GF-D8 (cell line): ENCODE measurements at places on chromosomes 7 and 10.

DNA sequence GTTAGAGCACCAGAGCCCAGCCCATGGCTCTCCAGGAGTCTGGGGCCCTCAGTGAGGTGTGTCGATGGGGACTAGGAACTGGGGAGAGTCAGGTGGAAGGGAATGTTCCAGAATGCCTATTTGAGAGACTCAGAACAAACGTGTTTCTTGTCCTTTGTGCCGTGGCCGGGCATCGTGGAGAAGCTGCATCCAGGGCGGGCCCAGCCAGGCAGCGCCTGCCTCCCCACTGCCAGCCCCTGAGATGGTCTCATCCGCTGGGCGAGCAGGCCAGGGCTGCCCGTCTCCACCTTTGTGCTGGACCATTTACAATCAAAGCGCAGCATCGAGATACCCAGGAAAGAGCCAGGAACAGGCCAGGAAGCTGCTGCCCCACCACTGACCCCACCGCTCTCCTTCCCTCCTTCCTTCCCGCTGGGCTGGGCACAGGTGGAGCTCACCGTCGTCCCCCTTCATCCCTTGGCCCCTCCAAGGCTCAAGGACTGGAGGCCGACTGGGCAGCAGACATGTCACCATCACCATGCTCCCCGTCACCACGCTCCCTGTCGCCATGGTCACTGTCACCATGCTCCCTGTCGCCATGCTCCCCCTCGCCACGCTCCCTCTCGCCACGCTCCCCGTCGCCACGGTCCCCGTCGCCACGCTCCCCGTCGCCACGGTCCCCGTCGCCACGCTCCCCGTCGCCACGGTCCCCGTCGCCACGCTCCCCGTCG, 71.1 kb upstream of the ADGRA1 start:
- DNase-seq, result no peak

GRCh38 chr7:133470-133869, 58.9 kb upstream of the FAM20C start:
- no peak for DNase-seq

DNA sequence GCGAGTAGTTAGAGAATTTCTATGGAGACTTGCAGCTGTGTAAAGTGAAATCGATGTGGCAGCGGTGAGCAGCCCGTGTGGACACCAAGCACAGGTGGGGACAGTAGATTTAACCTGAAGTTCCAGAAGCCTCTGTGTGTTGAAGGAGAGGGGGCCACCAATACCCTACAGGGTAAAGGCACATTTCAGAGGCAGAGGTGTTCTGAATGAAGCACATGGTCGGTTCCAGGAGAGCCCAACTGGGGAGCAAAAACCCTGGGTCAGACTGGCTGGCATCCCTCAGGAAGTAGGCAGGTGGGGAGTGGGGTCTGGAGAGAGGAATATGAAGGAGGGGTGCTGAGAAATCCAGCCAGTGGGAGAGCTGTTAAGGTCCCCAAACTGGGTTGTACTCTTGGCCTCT, 76.6 kb downstream of the CCDC3 start:
- no peak for DNase-seq

- no peak for DNase-seq
These were observed 9.1 kb downstream of the EN2 start for GRCh38 chr7:155466814-155467733.

- peak; percentile 27 for DNase-seq
These were observed 784 bp upstream of the SERPINE1 start for GRCh38 chr7:101125989-101126650.

- DNase-seq, result peak; percentile 49
These were observed 695 bp upstream of the VDAC2 start for GRCh38 chr10:75209921-75210281.

DNA sequence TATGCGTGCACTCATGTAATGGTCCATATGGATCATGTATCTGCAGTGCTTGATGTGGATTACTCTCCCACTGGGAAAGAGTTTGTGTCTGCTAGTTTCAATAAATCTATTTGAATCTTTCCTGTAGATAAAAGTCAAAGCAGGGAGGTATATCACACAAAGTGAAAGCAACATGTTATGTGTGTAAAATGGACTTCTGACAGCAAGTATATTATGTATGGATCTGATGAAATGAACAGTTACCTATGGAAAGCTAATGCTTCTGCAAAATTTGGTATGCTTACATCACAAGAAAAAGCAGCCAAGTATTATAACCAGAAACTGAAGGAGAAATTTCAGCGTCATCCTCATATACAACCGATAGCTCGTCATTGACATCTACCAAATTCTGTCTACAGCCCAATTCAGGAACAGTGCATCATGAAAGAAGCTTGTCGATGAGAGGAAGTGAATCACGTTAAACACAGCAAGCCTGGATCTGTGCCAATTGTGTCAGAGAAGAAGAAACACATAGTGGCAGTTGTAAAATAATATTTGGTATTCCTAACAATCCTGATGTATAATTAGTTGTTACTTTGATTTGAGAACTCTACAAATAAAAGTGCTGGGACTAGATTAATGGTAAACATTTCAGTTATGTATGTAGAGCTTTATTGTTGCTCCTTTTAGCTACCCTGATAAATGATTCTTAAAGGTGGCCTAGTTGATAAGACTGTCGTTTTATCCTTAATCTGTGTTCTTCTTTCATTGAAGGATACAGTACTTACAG, 14.2 kb upstream of the SYPL1 start:
- DNase-seq, result no peak

GRCh38 chr10:91891125-91892001, 17.9 kb downstream of the FGFBP3 start:
- DNase-seq, result no peak

DNA sequence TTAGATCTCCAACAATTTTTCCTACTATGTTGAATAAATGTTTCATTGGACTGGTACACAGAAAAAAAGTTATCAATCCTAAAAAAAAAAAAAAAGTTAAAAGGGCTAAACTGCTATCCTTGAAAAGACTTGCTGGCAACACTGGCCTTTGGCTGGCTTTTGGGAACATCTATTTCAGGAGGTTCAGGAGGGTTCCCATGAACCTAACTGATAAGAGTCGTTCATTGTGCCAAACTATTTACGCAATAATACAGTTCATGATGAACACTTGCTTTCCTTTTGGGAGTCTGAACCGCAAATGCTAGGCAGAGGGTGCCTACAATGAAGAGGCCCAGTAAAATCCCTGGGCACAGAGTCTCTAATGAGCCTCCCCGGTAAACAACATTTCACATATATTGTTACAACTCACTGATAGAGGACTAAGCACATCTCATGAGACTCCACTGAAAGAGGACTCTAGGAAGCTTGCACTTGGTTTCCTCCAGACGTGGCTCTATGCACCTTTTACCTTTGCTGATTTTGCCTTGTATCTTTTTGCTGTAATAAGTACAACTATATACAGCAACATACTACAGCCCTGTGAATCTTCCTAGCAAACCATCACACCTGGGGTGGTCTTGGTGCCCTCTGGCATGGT, 45.0 kb downstream of the ZFAND4 start:
- no peak for DNase-seq

- no peak for DNase-seq
These were observed 15.2 kb upstream of the DNAAF5 start for GRCh38 chr7:711093-711921.

DNA sequence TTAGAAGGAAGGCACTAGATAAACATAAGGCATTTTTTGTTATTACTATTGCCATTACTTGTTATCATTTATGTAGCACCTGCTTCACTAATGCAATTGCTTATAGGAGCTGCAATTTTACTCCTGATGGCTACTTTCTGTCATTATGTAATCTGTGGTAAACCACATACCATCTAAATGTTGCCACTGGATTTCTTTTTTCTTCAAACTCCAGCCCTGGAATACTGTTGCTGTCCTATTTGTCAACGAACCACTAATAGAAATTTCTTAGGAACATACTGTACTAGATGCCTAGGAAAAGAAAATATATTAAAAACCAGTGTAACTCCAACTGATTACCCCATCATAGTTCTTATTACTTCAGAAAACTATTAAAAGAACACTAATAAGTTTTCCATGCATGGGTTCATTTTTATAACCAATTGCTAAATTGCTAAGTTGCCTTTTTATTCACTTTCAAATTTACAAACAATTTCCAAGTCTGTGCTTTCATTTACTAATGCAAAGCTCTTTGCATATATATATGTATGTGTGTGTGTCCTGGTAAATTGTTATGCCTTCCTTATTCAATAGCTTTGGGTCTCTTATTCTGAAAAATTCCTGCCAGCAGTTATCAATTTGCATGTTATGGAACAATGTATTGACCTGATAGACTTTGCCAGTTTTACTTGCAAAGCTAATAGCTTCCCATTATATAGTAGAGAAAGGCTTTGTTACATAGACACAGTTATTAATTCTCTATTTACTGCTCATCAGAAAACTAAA, 287.4 kb downstream of the EXOC4 start:
- peak; percentile 48 for DNase-seq

DNA sequence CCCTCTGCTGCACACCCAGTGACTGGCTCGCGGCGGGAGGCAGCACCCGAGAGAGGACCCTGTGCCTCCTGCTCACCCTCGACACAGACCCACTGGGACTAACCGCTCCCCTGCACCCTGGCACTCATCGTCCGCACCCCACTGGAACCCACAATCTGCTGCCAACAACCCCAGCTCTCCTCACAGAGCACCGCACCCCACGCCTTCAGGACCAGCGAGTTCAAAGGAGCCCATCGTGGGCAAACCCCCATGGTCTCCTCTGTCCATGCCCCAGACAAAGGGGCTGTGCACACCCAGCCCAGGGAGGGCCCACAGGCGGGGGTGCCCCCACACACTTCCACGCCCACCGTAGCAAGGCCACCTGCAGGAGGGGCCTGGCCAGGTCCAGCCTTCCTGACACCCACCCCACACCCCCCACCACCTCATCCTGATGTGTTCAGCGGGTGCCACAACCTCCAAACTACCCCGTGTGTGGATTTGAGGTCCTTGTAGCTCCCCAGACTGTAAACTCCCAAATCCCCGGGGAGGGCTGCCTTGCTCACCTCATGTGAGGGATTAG, 14.0 kb downstream of the RASGEF1A start:
- DNase-seq, result no peak

DNA sequence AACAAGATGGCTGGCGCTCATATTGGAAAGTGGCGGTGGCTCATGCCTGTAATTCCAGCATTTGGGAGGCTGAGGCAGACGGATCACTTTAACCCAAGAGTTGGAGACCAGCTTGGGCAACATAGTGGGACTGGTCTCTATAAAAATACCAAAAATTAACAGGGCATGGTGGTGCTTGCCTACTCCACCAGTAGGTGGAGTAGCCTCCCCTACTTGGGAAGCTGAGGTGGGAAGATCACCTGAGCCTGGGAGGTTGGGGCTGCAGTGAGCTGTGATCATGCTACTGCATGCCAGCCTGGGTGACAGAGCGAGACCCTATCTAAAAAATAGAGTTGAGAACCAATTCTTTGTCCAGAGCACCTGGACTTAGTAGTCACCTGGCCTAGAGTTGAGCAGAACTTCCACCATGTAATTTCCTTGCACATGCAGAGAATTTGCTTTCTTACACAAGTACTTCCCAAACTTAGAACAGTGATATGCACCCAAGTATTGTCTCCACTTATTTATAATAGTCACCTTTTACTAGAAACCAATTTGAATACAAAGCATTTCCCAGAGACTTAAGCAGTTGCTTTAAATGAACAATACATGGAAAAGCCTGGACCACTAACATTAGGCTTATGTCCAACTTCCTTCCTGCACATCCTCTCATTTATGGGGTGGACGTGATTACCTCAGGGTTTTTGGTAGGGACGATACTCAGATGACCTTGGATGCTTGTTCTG, 15.9 kb downstream of the LAMB4 start:
- DNase-seq, result no peak

DNA sequence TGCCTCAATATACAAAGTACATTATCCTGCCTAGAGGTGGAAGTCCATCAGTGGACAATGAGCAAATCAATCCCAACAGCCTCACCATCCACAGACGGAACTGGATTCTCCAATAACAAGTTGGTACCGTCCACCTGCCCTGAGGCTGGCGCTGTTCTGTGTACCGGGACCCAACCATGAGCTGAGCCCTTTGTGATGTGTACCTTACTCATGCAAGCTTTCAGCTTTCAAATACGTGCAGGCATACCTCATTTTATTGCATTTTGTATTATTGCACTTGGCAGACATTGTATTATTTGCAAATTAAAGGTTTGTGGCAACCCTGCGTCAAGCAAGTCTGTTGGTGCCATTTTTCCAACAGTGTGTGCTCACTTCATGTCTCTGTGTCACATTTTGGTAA, 476.0 kb upstream of the MKI67 start:
- DNase-seq, result no peak

DNA sequence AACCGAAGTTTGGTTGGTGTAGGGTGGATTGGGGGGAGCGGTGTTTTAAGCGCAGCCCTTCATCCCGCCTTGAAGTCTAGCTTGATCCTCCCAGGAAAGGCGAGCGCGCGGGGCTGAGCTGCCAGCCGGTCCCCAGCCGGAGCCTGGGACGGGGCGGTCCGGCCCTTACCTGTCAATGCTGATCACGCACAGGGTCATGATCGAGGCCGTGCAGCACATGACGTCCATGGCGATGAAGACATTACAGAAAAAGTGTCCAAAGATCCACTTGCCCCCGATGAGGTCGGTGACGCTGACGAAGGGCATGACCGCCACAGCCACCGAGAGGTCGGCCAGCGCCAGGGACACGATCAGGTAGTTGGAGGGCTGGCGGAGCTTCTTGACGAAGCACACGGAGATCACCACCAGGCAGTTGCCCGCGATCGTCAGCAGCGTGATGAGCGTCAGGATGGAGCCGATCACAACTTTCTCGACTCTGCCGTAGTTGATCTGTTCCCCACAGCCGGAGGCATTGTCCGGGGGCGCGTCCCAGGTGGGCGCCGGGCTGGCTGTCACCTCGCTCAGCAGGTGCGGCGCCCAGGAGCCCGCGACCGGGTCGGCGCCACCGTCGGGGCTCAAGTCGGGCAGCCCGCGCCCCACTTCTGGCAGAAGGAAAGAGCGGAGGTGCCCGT, 740 bp downstream of the HTR7 start:
- DNase-seq, result no peak

DNA sequence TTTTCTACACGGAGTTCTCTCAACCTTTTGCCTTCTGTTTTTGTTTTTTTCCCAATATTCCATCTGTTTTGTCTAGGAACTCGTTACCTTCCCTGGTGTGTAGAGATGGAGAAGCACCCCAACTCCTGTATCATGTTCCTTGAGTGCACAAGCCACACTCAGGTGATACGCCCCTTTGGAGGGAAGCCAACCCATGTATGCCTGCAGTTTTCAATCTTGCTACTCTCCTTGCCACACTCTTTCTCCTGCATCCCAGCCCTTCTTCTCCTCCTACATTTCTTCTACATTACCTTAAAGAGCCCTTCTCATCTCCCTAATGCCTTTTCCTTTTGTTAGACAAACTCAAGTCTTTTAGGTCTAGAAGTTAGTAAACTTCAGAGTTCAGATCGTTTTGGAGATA, 10.2 kb upstream of the SP4 start:
- no peak for DNase-seq
